ENCODE measurements at places on chromosomes 1 and 21. TPM values are rescaled to one million over a fixed set of nuclear protein-coding genes. Genes with fewer than 3 reads are reported as not detected.
A peak's percentile ranks its signal among the peaks of the same experiment; 100 is the strongest.

DNA sequence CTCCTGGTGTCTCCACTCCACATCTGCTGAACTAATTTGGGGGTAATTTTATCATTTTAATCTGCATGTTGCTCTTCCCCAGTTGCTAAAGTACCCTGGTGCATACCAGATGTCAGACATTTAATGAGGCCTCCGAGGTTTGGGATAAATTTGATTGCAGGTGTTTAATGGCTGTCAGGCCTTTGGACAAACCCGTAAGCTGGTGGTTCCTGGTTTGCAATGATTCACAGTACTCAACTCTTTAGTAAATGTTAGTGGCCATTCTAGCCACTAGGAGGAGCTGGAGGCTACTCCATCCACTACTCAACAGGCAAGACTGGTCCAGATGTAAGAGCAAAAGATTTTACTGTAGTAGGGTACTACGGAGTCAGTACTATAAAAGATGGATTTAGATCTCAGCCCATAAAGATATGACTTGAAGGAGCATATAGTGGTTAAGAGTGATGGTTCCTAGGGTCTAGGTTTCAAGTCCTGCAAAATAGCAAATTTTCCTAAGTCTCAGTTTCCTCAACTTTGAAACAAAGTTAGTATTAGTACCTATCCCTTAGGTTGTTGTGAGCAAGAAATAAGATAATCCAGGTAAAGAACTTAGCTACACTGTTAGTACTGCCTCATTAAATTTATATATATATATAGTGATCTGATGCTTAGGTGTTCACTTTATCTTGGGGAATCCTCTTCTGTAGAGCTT, 132.8 kb downstream of the SNX7 start:
- peak; percentile 58 for DNase-seq

DNA sequence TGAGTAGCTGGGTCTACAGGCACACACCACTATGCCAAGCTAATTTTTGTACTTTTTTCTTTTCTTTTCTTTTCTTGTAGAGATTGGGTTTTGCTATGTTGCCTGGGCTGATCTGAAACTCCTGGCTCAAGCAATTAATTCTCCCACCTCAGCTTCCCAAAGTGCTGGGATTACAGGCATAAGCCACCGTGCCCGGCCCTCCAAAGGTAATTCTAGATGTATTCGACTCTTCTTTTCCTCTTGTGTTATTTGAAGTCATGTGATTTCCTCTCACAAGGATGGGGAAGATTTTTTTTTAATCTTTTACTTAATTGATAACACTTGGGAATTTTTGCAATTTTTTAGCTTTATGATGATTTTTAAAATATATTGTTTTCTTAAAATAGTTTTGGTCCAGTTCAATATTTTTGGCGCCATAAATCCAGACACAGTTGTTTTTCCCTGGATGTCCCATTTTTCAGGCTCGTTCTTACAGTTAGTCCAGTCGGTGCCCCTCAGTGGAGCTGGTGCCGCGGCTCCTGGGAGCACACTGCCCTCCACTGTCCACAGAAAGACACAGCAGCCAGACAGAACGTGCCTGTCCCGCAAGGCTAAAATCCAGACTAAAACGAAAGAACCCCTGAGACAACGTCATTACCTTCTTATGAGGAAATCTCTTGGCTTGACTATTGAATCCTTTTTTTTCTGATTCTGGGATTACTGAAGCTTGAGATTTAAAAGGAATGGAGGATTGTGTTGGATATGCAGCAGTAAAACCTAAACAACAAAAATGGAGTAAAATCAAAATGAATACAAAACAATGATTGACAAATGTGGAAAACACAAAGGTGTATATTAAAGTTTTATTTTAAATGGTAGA, 22.4 kb downstream of the STPG1 start:
- DNase-seq, result peak; percentile 89

Gene LRRC71
- total RNA-seq, result not detected

DNA sequence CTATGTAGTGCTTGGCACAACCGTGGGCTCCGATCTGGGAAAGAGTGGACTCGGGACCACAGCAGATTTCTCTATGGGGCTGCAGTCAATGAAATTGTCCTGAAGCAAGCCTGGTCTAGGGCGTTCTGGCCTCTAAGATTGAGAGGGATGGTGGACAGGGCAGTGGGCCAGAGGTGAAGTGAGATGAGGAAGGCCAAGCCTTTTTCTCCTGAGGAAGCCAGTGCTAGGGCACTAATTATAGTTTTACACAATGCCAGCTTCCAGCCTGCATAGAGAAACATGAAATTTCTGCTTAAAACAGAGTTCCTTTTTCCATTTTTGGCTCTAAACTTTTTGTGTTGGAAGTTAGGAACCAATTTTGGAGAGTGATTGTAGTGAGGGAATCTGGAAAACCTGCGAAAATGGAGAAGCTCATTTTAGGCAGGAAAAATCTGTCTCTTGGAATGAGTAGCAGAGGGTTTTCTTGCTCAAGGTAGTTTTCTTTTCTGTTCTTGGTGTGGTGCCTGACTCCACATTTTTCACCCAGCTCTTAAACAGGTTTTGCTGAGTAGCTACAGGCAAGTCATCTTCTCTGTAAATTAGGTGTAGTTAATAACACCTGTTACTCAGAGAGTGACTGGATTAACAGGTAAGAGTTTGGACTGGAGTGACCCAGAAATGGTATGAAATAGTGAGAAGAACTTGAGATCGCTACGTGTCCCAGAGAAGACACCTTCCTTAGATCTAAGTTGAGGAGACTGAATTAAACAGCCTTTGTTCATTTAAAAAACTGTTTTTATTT, 22.1 kb downstream of the UCK2 start:
- DNase-seq, result no peak

- DNase-seq, result peak; percentile 92
These were observed 2.3 kb upstream of the RUNX1 start for GRCh38 chr21:35051287-35051818.

Gene ZSCAN20
- total RNA-seq, result 3.9 TPM

- no peak for DNase-seq
These were observed 191.2 kb upstream of the LYPLAL1 start for GRCh38 chr1:218982482-218982881.

DNA sequence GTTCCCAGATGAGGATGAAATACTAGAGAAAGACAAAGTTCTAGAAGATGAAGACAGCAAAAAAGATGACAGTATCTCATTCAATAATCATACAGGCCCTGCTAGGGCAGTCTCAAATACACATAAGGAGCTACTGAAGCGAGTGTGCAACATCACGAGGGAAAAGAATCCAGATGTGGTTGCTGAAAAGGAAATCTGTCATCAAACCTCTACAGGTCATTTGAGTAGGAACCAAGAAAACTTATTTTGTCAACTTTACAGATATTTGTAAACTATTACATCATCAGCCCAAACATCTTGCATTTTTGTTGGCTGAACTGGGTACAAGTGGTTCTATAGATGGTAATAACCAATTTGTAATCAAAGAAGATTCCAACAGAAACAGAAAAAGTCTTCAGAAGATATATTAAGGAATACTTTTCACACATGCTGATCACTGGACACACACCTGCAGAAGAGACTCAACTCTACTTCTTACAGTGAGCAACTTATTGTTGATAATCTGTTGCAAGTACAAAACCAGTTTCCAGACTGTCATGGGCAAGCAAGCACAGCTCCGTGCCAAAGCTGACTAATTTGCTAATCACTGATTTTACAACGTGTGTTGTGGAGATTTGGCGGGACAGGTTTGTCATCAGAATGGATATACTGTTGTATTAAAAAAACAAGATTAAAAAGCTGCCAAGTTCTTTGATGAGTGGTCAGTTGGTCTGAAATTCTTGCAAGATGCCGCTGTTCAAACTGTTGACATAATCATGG, 42.1 kb downstream of the TRIM33 start:
- DNase-seq, result no peak

DNA sequence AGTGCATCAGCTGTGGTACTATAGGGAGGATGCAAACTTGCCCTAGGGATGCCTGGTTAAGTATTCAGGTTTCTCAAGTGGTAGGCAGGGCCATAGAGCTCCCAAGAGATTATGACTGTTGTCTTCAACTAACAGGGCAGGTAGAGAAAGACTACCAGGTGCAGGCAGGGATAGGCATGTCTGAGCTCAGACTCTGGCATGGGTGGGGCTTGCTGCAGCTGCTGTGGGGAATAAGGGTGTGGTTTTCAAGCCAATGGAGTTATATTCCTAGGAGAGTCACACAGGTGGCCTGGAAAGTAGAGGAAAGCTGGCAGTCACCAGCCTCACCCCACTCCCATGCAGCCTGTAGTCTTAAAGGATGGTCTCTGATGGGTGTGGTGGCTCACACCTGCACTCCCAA, 673.4 kb upstream of the ADGRL4 start:
- no peak for DNase-seq

DNA sequence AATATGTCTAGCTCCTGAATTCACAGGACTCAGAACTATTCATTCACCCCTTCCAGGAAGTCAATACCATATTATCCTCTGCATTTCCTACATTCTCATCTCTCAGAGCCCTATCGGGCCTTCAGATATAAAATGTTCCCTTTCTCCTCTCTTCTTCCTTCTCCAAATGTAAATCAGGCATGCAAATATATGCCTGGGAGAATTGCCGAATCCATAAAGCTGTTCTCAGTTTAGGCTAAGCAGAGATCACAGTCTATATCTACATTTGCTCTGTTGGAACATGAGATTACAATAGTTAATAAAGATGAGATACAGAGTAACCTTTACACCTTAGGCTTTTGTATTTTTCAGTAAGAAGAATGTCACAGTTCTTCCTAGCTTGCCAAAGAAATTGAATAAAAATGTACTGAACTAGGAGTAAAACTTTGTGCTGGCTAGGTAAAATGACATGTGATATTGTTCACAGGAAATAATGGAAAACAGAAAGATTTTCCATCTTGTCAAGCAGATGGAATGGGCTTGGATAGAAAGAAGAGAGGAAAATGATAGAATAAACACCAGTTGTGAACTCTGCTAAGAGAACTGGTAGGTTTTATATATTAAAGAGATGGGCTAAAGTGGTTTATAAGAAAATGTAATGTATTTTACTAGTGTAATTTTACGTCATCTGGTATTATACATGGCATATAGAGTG, 161.5 kb downstream of the NRIP1 start:
- no peak for DNase-seq

DNA sequence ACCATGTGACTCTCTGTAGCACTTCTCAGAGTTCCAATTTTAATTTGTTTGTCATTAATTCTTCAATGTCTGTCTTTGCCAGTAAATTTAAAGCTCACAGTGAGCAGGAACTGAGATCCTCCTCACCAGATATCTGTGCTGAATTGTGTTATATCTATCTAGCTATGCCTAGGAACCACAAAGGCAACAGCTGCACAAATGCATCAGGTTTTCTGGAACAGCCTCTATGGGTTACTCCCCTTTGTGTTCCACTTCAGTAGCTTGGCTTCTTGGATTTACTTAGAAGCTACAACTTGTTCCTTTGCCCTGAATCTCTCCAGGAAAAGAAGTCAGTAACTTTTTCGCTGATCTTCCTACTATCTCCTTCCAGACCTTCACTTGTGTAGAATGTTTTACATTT, 1237.8 kb upstream of the ADGRL4 start:
- DNase-seq, result no peak

DNA sequence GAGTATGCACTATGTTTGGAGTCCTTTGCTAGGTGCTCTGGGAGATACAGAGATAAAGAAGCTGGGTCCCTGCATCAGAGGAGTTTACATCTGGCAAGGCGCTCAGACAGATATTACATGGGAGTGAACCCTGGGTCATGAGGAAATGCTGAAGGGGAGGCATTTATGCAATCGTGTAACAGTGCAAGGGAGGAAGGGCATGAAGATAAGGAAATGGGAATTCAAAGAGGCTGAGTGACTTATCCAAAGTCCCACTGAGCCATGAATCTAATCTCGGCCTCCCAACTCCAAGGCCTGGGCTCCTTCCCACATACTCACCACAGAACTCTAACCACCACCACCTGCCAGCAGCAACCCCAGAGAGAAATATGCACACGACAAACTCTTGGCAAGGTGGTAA, 51.6 kb downstream of the FAM163A start:
- no peak for DNase-seq

Gene BCL2L15
- total RNA-seq, result 1.1 TPM

Gene REG4
- not detected for total RNA-seq

DNA sequence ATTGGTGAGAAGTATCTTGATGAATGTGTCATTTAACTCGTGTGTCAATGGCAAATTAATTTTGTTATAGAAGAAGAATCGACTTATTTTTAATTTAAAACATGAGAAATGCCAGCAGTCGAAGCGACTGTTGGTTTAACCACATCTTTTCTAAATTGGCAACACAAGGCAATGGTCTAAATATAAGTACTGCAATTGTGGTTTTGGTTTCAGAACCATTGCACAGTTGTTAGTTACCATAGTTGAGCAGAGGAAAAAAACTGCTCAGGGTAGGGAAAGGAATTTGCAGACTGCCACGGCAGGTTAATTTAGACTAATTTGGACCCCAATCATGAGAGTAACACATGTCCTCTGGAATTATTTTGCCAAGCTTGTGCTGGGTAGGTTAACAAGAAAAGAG, 185.6 kb upstream of the RUNX1 start:
- peak; percentile 75 for DNase-seq

- DNase-seq, result no peak
These were observed 25.7 kb upstream of the C1orf174 start for GRCh38 chr1:3925762-3926161.

GRCh38 chr1:154972213-154972516, 1.6 kb upstream of the SHC1 start:
- DNase-seq, result no peak

Gene EXO1
- total RNA-seq, result 66.3 TPM

GRCh38 chr1:229108598-229109201, 162.2 kb upstream of the RAB4A start:
- DNase-seq, result peak; percentile 62

GRCh38 chr1:225652729-225653462, at the start of gene ENAH:
Gene ENAH, minus strand, starts transcription at chr1:225653123. Its CDS starts 433 bp downstream, at chr1:225652690.
- peak; percentile 70 for DNase-seq

DNA sequence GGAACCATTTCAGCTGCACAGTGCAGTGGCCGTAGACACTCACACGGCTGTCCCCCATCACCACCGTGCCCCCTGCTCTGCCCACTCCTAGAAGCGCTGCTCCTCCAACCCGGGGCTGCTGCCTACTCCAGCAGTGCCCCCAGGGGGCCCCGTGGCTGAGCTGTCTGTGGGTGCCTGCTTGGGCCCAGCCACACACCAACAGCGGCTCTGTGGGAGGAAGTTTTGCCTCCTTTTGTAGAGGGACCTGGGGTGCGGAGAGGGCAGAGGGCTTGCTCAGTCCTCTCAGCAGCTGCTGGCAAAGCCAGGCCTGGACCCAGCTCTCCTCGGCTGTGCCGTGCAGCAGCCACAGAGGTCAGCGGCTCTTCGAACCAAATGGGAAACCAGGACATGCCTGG, 11.4 kb upstream of the LRRC3 start:
- no peak for DNase-seq

DNA sequence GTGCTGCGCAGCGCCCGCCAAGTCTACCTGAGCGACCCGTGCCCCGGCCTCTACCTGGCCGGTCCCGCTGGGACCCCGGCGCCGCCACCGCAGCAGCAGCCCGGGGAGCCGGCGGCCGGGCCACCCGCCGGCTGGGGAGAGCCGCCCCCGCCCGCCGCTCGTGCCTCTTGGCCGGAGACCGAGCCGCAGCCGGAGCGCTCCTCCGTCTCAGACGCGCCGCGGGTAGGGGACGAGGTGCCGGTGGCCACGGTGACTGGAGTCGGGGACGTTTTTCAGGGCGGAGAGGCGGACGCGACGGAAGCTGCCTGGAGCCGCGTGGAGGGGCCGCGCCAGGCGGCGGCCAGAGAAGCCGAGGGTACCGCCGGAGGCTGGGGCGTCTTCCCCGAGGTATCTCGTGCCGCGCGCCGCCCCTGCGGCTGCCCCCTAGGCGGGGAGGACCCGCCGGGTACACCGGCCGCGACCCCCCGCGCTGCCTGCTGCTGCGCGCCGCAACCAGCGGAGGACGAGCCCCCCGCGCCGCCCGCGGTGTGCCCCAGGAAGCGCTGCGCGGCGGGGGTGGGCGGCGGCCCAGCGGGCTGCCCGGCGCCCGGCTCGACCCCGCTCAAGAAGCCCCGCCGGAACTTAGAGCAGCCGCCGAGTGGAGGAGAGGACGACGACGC, 646 bp downstream of the IER5 start:
- DNase-seq, result peak; percentile 63

All from OCI-LY7 (cell line).